ENCODE measurements at places on chromosomes 11 and 22.
A peak's percentile ranks its signal among the peaks of the same experiment; 100 is the strongest.

DNA sequence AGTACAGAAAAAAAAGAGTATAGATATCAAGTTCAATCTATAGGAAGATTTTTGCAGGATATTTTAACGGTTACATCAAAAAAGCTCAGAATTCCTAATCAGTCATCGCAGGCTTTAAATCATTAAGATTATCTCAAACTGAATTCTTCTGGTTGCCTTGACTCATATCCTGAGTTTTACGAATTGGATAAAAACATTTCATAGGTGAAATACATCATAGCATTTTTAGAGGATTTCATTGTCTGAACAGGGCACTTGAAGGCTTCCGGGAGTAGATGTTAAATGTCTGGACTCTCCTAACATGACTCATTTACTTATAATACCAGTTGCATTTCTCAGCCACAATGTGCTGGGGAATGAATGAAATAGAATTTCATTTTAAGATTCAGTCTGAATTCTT is 2216.6 kb upstream of the RAG2 start:
- peak; percentile 74 for DNase-seq

DNA sequence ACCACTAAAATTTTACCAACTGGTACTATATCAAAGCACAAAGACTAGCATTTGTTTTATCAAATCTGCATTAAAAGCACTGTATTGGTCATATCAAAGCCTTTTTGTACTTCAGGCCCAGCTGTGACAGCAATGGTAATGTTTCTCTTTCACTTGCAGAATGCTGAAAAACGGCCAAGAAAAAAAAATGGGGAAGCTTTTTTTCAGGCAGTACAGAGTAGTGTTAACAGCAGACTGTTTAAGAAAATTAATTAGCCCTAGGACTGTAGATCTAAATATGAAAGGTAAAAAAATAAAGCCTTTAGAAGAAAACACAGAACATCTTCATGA is 33.3 kb downstream of the DENND5A start:
- DNase-seq: peak; percentile 67

DNA sequence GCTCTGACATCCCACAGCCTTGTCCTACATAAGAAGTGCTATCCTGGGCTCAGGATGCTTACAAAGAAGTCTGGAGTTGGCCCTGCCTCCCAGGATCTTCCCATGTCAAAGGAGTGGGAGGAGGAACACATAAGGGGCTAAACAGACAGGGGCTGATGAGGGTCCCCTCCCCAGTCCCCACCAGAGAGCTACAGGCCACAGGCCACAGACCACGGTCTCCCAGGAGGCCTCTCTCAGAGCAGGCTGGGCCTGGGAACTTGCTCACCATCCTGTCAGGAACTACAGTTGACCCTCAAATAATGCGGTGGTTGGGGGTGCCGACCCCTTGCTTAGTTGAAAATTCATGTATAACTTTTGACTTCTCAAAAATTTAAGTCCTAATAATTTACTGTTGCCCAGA is 315.5 kb downstream of the NTM start:
- DNase-seq: no peak

- DNase-seq: no peak
Observed at GRCh38 chr22:45477366-45478107, 25.1 kb upstream of the FBLN1 start.

DNA sequence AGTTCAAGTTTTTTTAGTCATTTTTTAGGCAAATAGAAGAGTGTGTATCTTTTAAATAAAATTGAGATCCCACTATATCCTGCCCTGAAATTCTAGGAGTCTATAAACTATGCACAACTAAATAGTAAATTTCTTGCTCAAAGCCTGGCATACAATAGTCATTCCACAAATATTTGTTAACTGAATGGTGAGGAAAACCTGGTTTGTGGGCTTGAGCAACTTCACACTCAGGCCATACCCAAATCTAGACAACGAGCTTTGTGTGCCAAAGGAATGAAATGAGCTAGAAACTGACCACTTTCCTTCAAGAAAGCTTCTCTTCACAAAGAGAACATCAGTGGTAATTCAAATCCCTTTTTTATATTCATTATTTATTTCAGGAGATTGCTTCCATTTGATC is 39.6 kb upstream of the AMOTL1 start:
- DNase-seq: peak; percentile 59

All from fibroblast of pulmonary artery (primary cell).